ENCODE measurements at places on chromosomes 7 and 10.
A peak's percentile ranks its signal among the peaks of the same experiment; 100 is the strongest.

DNA sequence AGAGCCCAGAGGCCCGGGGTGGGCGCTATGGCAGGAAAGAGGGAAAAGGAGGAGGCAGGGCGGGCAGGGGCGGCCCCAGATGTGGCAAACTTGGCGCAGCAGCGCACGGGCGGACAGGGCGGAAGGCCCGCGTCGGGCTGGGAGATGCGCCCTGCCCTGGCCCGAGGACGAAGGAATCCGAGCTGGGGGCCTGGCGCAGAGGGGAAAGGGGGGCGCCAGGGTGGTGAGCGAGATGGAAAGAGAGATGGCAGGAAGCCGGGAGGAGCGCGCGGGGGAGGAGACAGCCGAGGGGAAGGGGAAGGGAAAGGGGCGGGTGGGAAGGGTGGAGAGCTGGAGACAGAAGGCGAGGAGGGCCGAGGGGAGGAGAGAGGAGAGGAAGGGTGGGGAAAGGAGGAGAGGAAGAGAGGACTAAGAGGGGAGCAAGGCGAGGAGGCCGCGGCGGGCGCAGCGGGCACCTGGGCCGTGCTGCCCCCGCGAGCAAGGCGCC lies at the start of gene MARVELD1:
MARVELD1 (plus strand) TSS at position 392 of the 487 bp plus-strand sequence. CDS start 147 bp downstream, outside the sequence.
- no peak for DNase-seq

DNA sequence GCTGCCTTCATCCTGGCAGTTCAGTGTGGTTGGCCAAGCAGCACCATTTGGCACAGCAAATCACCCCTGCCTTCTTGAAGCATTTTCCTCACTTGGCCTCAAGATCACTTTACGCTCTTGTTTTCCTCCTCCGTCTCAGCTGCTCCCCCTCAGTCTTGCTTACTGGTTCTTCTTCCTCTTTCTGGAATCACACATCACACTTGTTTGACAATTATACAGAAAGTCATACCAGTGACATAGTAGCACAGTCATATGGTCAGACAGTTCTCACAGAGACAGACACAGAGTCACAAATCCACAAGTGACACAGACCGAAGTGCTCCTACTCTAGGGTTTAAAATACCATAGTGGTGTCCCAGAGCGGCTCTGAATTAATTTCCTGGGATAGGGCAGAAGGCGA lies 43.8 kb upstream of the ARL4A start:
- DNase-seq: no peak

GRCh38 chr10:84008878-84009277 lies 130.4 kb upstream of the GHITM start:
- no peak for DNase-seq

GRCh38 chr7:14332155-14332554 lies 342.7 kb upstream of the ETV1 start:
- DNase-seq: no peak

- no peak for DNase-seq
These were observed 59.7 kb upstream of the AGMO start for GRCh38 chr7:15621468-15621867.

DNA sequence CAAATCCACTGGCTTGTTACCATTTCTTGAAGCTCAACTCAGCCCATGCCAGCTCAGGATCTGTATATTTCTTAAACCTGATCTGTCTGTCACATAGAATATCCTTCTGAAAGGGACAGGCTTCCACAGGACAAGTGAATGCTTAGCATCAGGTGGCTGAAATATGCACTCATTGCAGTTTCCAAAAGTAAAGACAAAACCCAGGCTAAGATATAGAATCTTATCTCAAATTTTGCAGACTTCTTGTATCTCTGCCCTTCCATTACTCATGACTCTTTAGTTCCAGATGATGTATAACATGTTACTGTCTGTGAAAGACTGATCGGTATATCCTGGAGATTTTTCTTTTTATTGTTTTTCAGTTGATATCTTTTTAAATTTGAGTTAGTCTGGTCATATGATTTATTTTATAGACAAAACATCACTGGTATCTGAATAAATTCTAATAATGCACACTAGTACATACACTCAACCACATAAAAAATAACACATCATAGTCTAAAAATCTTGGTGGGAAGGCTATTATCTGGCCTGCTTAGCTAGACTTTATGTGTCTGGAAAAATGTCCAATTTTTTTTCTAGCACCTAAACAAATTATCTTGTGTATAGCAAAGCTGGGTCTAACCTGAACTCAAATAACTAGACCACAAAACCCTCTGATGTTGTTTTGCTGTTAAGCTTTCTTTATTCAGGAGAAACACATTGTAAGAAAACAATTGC lies 182.6 kb downstream of the ADAM12 start:
- no peak for DNase-seq

- peak; percentile 24 for DNase-seq
These were observed 42.0 kb upstream of the SLC13A1 start for GRCh38 chr7:123241809-123242208.

DNA sequence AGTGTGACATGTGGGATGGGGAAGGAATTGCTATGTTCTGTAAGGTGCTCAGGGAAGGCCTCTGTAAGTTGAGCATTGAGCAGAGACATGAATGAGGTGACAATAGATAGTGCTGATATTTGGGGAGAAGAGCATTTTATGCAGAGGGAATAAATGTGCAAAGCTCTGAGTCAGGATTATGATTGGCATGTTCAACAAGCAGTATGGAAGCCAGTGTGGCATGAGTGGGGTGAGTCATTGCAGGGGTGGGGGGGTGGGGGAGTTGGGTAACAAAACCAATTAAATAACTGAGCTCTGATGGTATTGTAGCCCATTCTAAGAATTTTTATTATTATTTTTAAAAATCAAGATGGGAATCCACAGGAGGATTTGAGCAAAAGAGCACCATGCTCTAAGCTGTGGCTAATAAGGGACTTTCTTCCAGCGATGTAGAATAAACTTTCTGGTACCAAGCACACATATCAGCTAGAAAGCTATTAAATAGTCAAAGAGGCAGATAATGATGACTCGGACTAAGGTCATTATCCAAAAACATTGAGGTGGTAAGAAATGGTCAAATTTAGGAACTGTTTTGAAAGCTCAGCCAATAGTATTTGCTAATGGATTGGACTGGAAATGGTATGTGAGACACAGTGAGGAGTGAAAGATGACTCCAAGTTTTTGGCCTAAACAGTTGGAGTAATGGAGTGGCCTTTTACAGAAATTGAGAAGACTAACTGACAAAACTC lies 96.4 kb downstream of the PRKG1 start:
- no peak for DNase-seq

- no peak for DNase-seq
These were observed 58.9 kb downstream of the LRRC72 start for GRCh38 chr7:16585540-16585939.

GRCh38 chr7:101767544-101767943 lies 49.9 kb upstream of the CUX1 start:
- DNase-seq: no peak

DNA sequence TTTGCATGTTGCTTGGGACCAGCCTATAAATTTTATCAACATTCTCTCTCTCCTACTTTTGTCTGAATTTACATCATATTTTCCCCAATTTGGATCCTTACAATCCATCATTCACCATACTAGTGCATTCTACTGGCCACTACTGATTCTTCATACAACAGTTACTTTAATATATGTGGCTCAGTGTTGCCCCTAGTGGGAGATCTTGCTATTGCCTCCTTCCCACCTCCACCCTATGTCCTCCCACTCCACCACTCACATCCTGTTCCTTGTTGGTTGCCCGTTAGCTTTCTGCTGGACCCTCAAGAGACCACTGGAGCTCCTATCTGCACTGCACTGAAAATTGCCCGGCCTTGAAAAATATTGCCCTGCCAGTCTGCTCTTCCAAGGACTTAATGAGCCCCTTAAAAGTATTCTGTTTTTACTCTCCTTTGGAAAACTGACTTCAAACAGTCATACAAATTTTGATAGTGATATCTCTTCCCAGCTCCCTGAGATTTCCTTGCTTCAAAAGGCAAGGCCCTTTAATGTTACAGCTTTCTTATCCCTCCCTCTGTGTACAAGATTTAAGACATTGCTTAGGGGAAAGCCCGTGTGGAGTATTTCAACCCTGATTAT lies 243.2 kb upstream of the TMEM229A start:
- DNase-seq: no peak

- no peak for DNase-seq
These were observed 5.8 kb downstream of the UPP1 start for GRCh38 chr7:48094861-48095293.

DNA sequence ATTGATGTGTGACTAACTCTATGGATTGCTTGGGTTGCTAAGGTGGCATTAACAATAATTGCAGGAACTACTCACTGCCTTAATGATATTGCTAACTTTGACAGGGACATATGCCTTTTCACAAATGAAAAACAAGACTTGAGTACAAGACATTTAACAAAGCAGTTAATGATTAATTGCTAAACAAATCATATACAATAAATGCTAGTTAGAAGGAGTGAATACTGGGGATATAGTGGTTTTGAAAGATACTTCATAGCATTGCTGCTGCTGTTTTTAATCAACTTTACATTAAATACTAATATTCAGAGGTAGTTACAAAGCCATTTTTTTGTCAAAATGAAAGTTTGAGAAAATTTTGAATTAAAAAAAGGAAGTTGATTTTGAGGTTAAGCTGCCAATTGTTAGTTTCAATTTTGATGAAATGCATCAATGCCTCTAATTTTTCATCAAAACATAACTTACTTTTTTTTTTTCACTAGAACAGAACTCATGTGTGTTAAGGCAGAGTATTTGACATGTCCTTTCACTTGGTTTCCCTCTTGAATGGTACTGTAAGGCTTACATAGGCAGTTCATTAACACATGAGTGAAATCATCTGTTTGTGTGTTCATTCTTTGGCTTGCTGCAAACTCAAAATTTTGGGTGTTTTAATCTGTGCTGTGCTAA lies 106.2 kb upstream of the SEMA3D start:
- DNase-seq: no peak

- peak; percentile 52 for DNase-seq
These were observed 86.8 kb downstream of the SORBS1 start for GRCh38 chr10:95474228-95475002.

- DNase-seq: no peak
These were observed 473.7 kb downstream of the TYW1 start for GRCh38 chr7:67470256-67470751.

GRCh38 chr7:91114232-91114631 lies 150.0 kb upstream of the FZD1 start:
- no peak for DNase-seq

GRCh38 chr10:132610071-132610701 lies 72.6 kb downstream of the INPP5A start:
- DNase-seq: no peak

- no peak for DNase-seq
These were observed 16.6 kb downstream of the RELN start for GRCh38 chr7:103972779-103973434.

DNA sequence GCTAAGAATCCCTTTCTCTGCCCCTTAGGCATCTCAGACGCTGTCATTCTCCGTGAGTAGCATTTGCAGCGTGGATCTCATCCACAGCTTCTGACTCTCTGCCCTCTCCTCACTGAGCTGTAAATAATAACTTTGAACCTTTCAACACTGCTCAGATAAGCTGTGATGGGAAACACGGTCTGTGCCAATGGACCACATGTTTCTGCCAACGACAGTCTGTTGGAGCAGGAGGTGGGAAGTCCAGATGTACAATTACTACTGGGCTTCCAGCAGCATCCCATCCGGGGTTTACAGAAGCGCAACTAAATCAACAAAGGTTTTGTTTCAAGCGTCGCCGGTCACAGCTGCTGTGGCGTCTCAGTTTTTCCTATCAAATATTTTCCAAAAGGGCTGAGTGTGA lies 1110.6 kb downstream of the TYW1 start:
- peak; percentile 43 for DNase-seq

- DNase-seq: no peak
These were observed 28.6 kb downstream of the CDK1 start for GRCh38 chr10:60806921-60807320.

DNA sequence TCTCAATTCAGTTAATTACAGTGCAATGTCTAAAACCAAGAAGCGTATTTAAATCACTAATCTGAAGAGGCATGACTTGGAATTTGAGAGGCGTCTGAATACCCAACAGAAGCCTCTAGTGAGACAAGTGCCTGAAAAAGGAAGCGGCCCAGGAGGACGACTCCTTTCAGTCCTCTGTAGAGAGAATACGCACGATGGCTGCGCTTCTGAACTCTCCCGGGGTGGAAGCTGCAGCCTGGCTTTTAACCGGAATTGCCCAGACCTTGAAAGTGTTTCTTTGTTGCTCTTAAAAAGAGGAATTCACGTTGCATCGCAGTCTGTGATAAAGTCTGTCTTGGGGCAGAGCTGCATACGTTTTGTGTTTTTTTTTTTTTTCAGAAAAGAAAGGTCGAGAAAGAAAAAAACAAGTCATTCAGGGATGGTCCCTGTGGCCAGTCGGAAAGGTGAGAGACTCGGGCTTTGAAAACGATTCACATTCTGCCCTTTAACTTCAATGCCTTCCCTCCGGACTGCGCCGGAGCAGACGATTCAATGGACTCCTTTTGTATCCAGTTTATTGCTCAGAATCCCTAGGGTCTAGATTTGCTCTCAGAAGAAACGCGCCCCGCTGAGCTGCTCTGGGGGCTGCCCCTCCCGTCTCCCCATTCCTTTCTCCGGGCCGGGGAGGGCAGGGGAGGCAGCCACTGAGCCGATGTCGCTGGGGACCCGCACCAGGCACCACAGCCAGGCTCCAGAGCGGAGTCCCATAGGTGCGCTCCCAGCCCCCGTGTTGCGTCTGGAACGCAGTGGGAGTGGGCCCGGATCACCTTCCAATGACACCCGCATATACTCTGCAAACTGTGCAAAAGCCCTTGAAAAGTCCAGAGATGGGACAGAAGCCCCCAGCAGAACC lies 994 bp upstream of the PTF1A start:
- no peak for DNase-seq

DNA sequence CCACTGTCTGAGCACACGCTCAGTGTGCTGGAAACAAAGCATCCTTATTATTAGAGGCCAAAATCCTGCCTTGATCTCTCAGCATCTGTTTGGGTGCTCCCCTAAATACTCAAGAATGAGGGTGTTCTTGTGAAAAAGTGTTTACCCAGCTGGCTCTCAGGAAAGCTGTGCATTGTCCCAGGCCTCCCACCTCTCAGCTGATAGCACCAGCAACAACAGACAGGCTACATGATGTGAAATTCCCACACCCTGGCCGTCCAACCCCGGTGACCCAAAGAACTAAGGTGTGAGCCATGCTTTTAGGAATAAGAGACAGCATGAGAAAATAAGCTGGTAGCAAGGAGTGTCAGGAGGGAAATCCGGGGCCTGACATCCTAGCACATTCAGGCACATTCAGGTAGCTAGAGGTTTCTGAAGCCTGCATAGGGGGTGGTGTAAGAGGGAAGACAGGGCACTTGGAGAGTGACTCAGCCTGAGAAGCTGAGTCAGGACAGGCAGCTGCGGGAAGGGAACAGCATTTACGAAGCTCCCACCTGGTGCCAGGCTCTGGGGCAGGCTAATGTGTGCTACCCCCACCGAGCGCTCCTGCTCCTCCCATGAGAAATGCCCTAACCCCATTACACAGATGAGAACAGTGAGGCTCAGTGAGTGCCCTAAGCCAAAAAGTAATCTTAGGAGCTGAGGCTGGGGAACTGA lies 205.6 kb downstream of the GRID1 start:
- DNase-seq: no peak

DNA sequence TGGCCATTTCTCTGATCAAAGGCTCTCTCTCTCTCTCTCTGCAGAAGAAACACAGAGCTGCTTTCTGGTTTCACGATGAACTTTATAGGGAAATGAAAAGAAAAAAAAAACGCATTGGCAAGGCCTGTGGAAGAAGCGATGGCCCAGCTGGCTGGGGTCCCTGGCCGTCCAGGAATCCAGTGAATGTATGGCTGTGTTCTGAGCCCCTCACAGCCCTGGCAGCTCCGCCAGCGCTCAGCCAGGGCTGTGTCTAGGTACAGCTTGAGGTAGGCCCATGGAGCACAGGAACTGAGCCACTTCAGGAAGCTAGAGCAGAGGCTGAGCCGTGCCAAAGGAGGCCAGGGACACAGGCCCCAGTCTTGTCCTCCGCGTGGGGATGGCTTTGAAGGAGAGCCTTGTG lies 13.1 kb upstream of the UCMA start:
- DNase-seq: no peak
